ENCODE measurements at places on chromosomes 5 and 9. TPM values are rescaled to one million over a fixed set of nuclear protein-coding genes. Genes with fewer than 3 reads are reported as not detected.

The FIBCD1 gene
- not detected for total RNA-seq

GRCh38 chr5:44387921-44388320, 1.3 kb downstream of the FGF10 start:
- no peaks in the 10 kb centered on the region for H3K27me3 ChIP-seq
- no peak overlapping the region for H3K4me3 ChIP-seq
- H3K4me1 ChIP-seq = peaks cover 5% of the 10 kb centered on the region
- no peak for DNase-seq
- no peak overlapping the region for H3K27ac ChIP-seq

The SH2D3C gene
- 5.1 TPM for total RNA-seq

GRCh38 chr5:109826-110225, 17.9 kb downstream of the PLEKHG4B start:
- no peaks in the 10 kb centered on the region for H3K27me3 ChIP-seq
- H3K4me1 ChIP-seq = no peaks in the 10 kb centered on the region
- H3K27ac ChIP-seq = no peak overlapping the region
- H3K36me3 ChIP-seq = no peaks in the 10 kb centered on the region
- no peak for DNase-seq

DNA sequence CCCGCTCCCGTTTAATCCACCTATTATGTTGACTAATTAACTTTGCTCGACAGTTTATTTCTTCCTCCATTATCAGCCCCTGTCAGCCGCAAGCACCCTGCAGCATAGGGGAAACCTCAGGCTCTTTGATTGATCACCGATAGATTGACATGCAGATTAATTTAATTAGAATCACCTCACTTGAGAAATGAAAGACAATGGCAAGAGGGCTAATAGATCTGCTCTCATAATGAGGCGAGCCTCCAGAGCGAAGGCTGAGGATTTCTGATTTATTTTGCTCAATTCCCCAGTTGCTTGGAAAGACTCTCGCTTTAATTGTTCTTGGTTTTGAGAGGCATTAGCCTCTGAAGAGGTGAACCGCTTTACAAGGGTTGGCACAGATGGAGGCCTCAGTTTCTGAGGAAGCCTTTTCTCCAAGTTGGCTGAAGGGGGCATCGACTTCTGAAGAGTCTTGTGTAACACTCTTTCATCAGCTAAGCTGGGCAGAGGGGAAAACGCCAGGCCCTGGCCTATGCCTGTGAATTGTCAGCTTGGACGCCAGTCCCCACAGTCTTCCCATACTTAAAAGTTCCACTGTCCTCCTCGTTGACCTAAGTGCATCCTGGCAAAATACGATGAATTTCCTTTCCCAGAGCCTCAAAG, 275.4 kb downstream of the EBF1 start:
- no peak for DNase-seq
- no peaks in the 10 kb centered on the region for H3K27me3 ChIP-seq

- no peak overlapping the region for H3K27ac ChIP-seq
- no peaks in the 10 kb centered on the region for H3K36me3 ChIP-seq
- no peaks in the 10 kb centered on the region for H3K4me1 ChIP-seq
- no peaks in the 10 kb centered on the region for H3K27me3 ChIP-seq
These were observed 247.7 kb downstream of the ENC1 start for GRCh38 chr5:74392711-74393351.

The CCNI2 gene
- 0.05 TPM for total RNA-seq

- H3K27ac ChIP-seq = no peak overlapping the region
- no peaks in the 10 kb centered on the region for H3K36me3 ChIP-seq
- H3K27me3 ChIP-seq = no peaks in the 10 kb centered on the region
- no peak for DNase-seq
- no peaks in the 10 kb centered on the region for H3K4me1 ChIP-seq
These were observed 20.2 kb upstream of the SPZ1 start for GRCh38 chr5:80299601-80300000.

The CAMK4 gene
- 1.2 TPM for total RNA-seq

The TMEM174 gene
- not detected for total RNA-seq

GRCh38 chr5:76978869-76979268, 26.0 kb downstream of the CRHBP start:
- H3K27me3 ChIP-seq = no peaks in the 10 kb centered on the region
- DNase-seq = no peak
- H3K36me3 ChIP-seq = no peaks in the 10 kb centered on the region
- H3K4me3 ChIP-seq = no peak overlapping the region
- no peaks in the 10 kb centered on the region for H3K4me1 ChIP-seq
- H3K27ac ChIP-seq = no peak overlapping the region

The AGTPBP1 gene
- 14.4 TPM for total RNA-seq

- DNase-seq = no peak
- no peaks in the 10 kb centered on the region for H3K27me3 ChIP-seq
- H3K36me3 ChIP-seq = no peaks in the 10 kb centered on the region
- no peak overlapping the region for H3K4me3 ChIP-seq
- H3K4me1 ChIP-seq = no peaks in the 10 kb centered on the region
These were observed 404.9 kb upstream of the ZNF608 start for GRCh38 chr5:125151150-125151900.

DNA sequence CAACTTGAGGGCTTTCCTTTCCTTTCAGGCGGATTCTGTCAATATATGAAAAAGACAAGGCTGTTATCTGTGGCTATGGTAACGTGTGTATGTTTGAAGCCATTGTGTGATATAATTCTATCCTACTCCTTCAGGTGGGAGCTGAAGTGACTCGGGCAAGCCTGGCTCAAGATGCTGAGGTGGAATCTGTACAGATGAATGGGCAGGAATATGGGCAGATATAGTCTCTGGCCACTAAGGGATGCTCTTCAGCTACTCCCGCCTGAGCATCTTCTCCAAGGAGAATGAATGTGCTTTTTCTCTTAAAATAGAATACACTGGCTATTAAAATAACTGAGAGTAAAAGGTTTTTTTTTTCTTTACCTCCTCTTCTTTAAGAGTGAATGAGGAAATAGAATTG, 244.8 kb downstream of the ADGRV1 start:
- DNase-seq = no peak
- H3K36me3 ChIP-seq = no peaks in the 10 kb centered on the region
- no peak overlapping the region for H3K4me3 ChIP-seq
- H3K27me3 ChIP-seq = peaks cover 4% of the 10 kb centered on the region

The RORB gene
- not detected for total RNA-seq

The GAPT gene
- 1.4 TPM for total RNA-seq

- H3K4me3 ChIP-seq = no peak overlapping the region
- H3K4me1 ChIP-seq = no peaks in the 10 kb centered on the region
- H3K27ac ChIP-seq = no peak overlapping the region
- no peaks in the 10 kb centered on the region for H3K27me3 ChIP-seq
- DNase-seq = no peak
These were observed 207.6 kb upstream of the CDKN2B start for GRCh38 chr9:22216730-22217172.

DNA sequence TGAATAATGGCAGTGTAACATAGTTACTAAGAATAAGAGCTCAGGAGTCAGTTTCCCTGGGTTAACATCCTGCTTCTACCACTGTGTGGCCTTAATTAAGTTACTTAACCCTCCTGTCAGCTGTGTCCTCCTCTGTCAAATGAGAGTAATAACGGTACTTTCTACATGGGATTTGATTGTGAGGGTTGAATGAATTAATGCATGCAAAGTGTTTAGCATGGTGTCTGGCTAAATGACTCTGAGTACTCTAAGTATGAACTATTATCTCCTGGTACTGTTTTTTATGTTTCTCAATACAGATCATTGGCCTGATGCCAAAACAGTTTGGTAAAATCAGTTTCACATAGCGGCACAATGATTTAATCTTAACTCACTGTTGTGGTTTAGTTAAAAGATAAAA, 19.6 kb downstream of the ZNF131 start:
- DNase-seq = no peak
- H3K4me3 ChIP-seq = no peak overlapping the region
- peaks cover 4% of the 10 kb centered on the region for H3K4me1 ChIP-seq
- peaks cover 17% of the 10 kb centered on the region for H3K36me3 ChIP-seq

Data from liver (tissue), 10 donors.